CD4-positive, alpha-beta T cell treated with Interferon alpha-2 for 1 hour (primary cell): ENCODE measurements at places on chromosomes 1 and 21.

DNA sequence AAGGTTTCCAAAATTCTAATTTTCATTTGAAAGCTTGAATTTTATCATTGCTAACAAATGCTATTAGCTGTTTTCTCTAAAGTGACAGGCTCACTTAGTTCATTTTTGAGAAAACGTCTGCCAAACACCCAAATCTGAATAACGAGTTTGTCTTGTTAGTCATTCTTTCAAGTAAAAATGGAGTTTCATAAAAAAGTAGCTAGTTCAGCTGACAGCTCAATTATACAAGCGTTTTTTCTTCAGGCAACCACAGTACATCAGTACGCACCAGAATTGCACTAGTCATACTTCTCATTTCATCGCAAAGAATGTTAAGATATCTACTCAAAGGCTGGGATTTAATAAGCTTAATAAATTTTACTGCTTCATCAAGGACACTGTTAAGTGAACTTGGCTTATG is 72.3 kb upstream of the SLFNL1 start:
- no peak for DNase-seq

DNA sequence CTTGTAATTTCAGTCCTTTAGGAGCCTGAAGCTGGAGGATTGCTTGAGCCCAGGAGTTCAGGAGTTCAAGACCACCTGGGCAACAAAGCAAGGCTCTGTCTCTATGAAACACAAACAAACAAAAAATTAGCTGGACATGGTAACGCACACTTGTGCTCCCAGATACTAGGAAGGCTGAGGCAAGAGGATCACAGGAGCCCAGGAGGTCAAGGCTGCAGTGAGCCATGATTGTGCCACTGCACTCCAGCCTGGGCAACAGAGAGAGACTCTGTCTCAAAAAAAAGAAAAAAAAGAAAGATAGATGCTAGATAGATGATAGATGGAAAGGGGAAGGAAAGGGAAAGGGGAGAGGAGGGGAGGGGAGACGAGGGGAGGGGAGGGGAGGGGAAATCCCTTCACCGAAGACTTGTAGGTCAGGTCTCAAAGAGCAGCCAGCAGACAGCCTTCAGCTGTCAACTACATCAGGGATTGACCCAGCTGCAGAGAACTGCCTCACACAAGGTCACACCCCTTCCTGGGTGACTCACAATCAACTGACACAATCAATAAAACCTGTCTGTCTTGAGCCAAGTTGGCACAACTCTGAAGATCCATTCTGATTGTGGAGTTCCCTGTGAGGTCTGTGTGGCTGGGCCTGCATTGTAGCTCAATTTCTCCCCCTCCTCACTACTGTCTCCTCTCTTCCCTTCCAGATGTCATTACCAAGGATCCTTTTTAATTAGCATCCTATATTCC is 200.6 kb downstream of the RGS7 start:
- no peak for DNase-seq

DNA sequence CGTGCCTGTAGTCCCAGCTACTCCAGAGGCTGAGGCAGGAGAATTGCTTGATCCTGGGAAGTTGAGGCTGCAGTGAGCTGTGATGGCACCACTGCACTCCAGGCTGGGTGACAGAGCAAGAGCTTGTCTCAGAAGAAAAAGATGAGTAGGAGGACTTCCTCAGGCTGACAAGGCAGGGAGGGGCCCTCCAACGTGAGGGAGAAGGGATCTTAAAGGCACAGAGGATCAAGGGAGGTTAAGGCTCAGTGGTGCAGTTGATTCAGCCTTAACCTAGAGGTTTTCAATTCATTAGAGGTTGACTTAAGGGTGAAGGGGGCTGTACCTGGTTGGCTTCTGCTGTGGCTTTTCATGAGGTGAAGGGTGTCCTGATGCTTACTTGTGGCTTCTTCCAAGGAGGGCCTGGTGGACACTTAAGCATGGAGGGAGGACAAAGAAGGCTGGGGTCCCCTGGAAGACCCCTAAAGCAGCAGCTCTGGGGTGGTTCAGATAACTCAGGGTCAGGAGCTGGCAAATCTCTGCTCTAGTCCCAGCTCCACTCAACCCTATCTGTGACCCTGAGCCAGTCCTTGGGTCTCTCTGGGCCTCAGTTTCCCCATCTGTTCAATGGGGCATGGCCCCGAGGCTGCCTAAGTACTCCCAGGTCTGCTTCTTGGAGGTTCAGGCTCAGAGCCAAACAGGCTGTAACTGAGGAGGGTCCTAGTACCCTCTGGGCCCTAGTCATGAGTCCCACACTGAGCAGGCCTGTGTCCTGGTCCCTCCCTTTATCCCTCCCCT is 6.3 kb downstream of the EXTL1 start:
- DNase-seq: no peak

DNA sequence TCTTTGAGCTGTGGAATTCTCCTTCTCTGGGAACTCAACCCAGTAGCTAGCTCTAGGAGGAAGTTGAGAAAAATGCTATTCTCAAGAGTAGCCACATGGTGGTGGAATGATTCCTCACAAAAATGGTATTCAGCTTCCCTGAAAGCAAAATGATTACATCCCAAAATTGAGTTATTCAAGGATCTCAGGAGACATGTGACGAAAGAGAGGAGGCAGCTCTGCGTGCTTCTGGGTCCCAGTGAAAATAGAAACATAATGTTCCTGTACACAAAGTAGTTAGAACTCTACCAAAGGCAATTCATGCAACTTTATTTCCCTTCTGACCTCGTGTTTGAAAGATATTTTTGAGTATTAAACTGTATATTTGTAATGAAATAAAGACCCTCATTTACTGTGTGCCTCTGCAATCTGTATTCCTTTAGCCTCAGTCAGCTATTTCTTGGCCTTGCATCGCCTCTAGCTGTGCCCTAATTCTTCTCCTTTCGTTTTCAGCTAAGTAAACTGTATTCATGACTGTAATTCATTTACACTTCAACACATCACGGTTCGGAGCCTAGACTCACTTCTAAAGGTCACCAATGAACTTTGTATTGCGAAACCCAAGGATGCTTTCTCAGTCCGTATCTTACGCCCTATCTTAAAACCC is 167.3 kb downstream of the FASLG start:
- no peak for DNase-seq

DNA sequence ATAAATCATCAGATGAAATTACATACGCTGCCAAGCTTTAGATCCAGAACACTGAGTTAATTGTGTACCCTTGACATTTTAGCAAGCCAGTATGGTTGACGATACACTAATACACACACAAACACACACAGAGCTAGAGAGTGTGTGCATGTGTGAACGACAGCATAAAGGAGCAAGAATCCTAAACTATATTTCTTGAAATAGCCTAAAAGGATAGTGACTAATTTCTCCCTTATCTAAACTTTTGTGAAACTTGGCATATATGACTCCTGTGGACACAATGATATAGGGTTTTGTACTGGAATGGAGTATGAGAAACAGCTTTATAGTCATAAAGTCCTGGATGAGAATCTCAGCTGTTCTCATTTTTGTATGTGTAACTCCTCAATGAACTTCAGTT is 65.1 kb upstream of the DMRTA2 start:
- DNase-seq: no peak
